ENCODE measurements at places on chromosomes 6 and 20.
A peak's percentile ranks its signal among the peaks of the same experiment; 100 is the strongest.

DNA sequence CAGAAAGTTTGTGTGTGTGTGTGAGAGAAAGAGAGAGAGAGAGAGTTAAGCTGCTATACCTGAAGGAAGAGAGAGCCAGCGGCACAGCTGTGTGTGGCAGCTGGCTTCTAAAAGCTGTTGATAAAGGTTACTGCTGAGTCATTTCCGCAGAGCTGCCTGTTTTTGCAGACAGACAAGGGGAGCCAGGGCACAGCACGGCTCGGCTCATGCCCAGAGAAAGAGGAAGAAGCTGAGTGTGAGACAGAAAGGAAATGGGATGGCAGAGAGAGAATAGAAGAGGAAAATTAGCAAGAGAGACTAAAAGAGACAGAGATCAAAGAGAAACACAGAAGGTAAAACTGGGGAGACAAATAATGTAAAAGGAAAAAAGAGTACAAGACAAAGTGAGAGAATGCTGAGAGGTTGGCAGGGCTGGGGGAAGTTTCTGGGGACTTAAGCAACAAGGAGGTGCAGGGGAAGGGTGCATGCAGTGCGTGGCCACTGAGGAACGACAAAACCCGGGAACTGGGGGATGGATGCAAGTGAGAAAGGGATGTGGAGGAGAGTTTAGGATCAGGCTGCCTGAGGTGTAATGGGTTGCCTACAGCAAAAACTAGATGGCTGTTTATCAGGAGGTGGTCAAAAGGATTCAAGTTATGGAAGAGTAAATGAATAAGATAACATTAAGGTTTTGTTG is 22.7 kb downstream of the HLA-A start:
- peak; percentile 84 for DNase-seq

- no peak for DNase-seq
Measured at GRCh38 chr6:23511817-23512216, 614.2 kb upstream of the NRSN1 start.

- no peak for DNase-seq
Measured at GRCh38 chr20:55472704-55473103, 532.6 kb downstream of the CBLN4 start.

- no peak for DNase-seq
Measured at GRCh38 chr6:38034274-38034914, 214.9 kb downstream of the ZFAND3 start.

DNA sequence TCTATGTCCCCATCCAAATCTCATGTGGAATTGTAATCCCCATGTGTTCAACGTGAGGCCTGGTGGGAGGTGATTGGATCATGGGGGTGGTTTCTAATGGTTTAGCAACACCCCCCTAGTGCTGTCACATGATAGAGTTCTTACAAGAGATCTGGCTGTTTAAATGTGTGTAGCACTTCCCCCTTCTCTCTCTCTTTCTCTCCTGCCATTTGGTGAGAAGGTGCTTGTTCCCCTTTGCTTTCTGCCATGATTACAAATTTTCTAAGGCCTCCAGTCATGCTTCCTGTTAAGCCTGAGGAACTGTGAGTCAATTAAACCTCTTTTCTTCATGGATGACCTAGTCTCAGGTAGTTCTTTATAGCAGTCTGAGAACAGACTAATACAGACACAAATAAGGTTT is 165.4 kb downstream of the OGFRL1 start:
- DNase-seq = no peak

- DNase-seq = no peak
Measured at GRCh38 chr6:104829183-104829958, 30.3 kb downstream of the HACE1 start.

DNA sequence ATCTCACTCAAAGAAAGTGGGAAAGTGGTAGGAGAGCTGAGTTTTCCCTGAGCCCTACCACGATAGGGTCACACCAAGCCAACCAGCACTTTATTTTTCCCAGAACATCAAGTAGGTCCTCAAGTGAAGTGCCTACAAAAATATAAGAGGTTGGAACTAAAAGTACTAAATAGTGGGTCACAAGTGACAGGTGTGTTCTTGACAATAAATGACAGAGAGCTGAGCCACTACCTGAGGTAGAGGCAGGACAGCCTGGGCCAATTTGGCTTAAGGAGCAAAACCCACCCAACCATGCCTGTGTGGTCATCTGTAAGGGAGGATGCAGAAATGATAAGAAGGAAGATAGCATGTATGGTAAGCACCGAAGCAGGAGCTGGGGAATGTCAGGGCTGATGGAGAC is 154.8 kb upstream of the SSTR4 start:
- no peak for DNase-seq

DNA sequence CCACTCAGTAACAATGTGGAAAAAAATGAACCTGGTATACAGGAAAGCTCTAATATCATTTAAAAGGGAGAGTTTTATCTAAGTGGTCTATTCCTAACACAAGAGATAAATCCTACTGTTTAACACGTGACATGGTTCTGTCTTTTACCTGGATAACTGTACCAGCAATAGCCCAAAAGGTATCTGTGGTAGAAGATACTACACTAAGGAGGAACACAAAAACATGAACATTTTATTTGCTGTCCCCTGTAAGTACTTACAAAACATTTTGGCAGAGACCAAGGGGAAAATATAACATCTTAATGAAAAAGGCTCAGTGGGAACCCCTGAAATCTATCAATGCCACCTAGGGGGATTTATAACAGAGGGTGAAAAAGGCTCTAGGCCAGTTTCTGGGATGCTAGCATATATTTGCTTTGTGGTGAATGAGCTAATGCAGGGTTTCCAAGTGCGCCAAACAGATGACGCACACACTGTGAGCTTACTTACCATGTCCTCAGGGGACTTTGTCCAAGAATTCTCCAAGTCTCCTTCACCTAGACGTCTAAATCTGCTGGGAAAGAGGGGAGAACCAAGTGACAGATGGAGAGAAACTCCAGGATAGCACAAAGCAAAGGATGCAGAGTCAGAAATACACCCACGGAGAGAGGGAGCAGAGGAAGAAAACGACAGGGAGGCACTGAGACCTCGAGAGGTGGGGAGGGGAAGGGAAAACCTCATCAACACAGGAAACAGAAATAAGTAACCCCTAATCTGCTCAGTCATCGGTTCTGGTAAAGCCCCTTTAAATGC is 147.9 kb upstream of the PRND start:
- DNase-seq = no peak

GRCh38 chr20:3753098-3753497 is 14.5 kb downstream of the ADISSP start:
- DNase-seq = no peak

GRCh38 chr20:51037532-51038115 is 14.7 kb upstream of the KCNG1 start:
- DNase-seq = no peak

DNA sequence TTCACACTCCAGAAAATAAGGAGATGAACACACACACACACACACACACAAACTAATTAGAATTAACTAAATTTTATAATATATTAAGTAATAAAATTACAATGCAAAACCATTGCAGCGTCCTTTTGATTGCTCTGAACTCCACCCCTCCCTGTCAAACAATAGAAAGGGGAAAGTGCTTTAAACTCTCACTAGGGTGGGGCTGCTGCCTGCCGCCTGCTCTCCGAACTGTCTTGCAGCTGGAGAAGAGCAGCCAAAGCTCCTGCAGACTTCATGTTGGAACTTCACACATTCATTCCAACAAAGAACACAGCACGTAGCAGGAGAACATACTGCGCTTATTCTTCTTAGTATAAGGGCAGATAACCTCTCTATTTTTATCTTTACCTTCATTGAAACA is 83.2 kb downstream of the GCLC start:
- no peak for DNase-seq

DNA sequence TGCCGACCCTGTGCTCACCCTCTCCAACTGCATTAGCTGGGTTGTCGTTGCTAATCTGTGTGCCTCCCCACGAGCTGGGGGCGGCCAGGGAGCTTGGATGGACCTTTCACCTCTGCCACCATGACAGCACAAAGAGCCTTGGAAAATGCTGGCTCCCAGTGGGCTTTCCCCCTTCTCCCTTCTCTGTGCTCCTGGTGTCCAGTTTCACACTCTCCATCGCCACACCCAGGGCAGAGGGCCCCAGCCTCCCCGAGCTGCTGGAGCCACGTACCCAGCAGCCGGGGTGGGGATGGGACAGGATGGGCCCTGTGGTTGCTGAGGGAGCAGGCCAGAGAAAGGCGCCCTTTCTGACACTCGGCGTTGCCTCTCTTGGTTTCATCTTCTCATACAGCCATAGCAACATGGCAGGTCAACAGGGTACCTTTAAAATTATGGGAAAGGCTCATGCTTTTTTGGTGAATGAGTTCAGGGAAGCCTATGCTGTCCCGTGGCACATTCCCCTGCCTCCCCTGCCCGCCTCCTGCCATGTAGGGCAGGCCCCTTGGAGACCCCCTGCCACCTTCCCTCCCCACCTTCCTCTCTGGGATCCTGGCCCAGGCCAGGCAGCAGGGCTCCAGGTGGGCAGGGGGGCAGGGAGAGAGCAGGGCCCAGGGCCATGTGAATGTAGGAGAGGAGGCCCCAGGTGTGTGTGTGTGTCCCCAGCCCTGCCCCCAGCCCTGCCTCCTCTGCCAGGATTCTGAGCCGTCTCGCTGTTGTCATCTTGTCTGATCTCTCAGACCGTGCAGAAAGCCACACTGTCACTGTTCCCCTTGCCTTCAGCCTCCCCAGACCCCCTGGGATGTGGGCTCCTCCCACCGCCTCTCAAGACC is 85.2 kb upstream of the CCDC167 start:
- no peak for DNase-seq

- DNase-seq = no peak
Measured at GRCh38 chr6:15495375-15495901, 167.4 kb downstream of the DTNBP1 start.

DNA sequence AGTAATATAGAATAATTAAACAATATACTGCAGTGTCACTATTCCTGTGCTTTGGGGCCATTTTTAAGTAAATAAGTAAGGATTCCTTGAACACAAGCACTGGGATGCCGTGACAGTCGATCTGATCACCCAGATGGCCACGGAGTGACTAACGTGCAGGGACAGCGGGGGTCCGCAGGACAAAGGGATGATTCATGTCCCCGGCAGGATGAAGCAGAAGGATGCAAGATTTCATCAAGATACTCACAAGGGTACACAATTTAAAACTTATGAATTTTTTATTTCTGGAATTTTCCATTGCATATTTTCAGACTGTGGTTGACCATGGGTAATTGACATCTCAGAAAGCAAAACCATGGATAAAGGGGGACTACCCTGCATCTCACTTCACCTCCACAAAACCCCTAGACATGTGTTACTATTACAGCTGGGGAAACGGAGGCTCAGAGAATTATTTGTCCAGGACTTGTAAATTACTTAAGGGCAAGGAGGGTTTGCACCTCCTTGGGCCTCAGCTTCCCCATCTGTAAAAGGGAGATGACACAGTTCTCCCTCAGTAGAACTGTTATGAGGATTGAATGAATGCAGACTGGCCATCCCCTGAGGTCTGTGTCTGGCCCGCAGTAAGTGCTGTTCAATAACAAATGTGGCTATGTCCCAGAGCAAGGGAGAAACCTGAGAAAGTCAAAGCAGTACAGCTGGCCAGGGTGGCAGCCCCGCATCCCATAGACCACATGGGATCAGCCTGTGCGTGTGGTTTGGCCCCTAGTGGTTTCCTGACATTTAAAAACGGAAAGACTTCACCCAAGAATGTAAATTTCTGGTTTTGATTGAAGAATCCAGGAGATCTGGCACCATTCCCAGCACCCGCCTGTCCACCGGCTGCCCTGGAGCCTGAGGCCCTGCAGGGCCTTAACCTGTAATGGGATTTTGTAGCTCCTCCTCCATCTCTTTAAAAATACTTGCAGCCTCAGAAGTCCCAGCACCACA is 235.5 kb downstream of the BMP7 start:
- DNase-seq = no peak

DNA sequence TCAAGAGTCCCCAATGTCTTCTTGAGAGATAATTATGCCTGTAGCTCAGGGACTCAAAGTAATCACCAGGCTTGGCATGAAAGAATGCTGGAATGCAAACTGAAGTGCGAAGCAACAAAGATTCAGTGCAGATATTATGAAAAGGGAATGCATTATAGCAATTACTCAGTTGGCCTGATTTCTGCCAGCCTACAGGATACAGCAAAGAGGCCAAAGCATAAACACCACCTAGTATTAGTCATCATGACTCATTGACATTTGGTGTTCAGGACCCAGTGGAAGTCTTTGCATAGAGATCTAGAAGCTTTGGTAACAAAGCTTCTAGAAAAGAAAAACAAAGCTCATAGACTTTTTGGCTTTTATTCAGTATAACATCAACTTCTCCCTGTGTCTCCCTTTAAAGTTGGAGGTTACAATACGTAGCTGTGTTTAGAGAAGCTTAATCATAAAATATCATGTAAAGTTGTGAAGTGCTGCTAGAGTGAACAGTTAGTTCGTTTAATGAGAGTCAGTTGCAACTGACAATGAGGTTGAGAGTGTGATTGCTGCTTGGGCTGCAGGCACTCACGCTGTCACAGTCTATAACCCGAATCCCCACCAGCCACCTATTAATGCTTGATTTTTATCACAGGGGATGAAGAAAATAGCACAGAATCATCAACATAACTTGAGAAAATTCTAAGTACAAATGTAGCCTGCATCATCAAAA is 932.7 kb downstream of the TFAP2A start:
- DNase-seq = no peak

DNA sequence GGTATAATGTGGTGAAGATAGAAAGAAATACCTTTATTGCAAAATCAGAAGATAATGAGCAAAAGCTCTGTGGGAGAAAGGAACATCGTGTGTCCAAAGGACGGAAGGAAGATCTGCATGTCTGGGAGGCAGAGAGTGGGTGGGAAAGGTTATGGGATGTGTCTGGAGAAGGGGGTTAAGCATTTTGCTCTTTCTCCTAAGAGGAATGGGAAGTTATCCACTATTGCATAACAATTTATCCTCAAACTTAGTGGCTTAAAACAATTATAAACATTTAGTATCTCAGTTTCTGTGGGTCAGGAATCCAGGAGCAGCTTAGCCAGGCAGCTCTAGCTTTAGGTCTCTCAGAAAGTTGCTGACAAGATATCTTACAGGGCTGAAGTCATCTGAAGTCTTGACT is 229.1 kb upstream of the CITED2 start:
- no peak for DNase-seq

GRCh38 chr6:143742070-143742954 is 64.5 kb downstream of the PHACTR2 start:
- no peak for DNase-seq

GRCh38 chr6:145250436-145250835 is 484.9 kb downstream of the EPM2A start:
- DNase-seq = no peak

- no peak for DNase-seq
Measured at GRCh38 chr6:53103993-53104675, 38.9 kb downstream of the FBXO9 start.

- DNase-seq = peak; percentile 61
Measured at GRCh38 chr6:122548281-122548680, 61.9 kb upstream of the PKIB start.

GRCh38 chr6:47520282-47520681 is 42.7 kb downstream of the CD2AP start:
- no peak for DNase-seq

GRCh38 chr6:113031591-113032238 is 684.6 kb downstream of the RFPL4B start:
- DNase-seq = no peak

- DNase-seq = no peak
Measured at GRCh38 chr20:51128198-51128597, 105.3 kb upstream of the KCNG1 start.

- DNase-seq = no peak
Measured at GRCh38 chr6:152484806-152485205, 152.4 kb downstream of the SYNE1 start.

All from NCI-H2081 treated with DMSO at 0.1 percent for 48 hours (cell line).